T-cell (primary cell): ENCODE measurements at places on chromosomes 13 and 19. TPM values are rescaled to one million over a fixed set of nuclear protein-coding genes. Genes with fewer than 3 reads are reported as not detected.

C1QTNF9 gene
- total RNA-seq, result not detected

CEACAM8 gene
- total RNA-seq, result not detected

C19orf33 gene
- total RNA-seq, result 1.4 TPM

MARCHF2 gene
- total RNA-seq, result 39.6 TPM

PABPC3 gene
- total RNA-seq, result 0.30 TPM

IGFL1 gene
- total RNA-seq, result not detected

ZNF98 gene
- not detected for total RNA-seq

CADM4 gene
- 0.16 TPM for total RNA-seq

SIRT2 gene
- total RNA-seq, result 67.6 TPM

BEST2 gene
- total RNA-seq, result not detected

MAMSTR gene
- 0.56 TPM for total RNA-seq

PRR20E gene
- total RNA-seq, result not detected

GIPR gene
- 6.9 TPM for total RNA-seq

POU2F2 gene
- 60.9 TPM for total RNA-seq

CEACAM1 gene
- 8.7 TPM for total RNA-seq

ZNF835 gene
- 4.0 TPM for total RNA-seq

SOX21 gene
- not detected for total RNA-seq

ZNF66 gene
- 13.1 TPM for total RNA-seq

KLHL1 gene
- total RNA-seq, result not detected

ZNF471 gene
- 2.6 TPM for total RNA-seq

PHF11 gene
- total RNA-seq, result 113 TPM

DCLK1 gene
- not detected for total RNA-seq
